ENCODE measurements at places on chromosomes 7 and 10.

- DNase-seq, result no peak
These were observed 75.3 kb upstream of the STEAP1 start for GRCh38 chr7:90078921-90079320.

GRCh38 chr7:85851571-85852193 is 664.8 kb upstream of the SEMA3D start:
- DNase-seq, result no peak

- no peak for DNase-seq
These were observed 61.4 kb downstream of the ST7 start for GRCh38 chr7:117014673-117015133.

- no peak for DNase-seq
These were observed 15.8 kb downstream of the MET start for GRCh38 chr7:116687801-116688201.

DNA sequence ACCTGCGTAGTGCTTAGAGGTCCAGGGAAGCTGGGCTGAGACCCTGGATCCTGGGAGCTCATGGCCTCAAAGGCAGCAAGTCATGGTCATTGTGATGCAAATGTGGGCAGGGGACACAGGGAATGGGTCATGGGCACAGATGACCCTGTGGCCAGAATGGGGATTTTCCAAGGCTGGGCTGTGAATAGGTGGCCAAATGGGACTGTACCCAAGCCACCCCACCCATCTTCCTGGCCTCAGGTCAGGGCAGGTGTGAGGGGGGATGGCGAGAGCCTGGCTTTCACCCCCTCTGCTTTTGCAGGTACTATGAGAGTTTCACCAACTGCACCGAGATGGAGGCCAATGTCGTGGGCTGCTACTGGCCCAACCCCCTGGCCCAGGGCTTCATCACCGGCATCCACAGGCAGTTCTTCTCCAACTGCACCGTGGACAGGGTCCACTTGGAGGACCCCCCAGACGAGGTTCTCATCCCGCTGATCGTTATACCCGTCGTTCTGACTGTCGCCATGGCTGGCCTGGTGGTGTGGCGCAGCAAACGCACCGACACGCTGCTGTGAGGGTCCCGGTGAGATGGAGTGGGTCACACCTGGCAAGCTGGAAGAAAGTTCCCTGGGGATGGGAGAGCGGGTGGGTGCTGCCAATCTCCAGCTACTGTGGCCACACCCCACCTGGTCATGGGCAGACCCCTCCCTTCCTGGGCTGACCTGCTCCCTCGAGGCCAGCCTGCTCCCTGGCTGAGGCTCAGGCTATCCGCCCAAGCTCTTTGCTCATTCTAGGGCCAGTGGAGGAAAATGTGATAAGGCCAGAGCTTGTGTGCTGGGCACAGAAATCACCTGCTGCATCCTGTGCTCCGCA is 25.5 kb downstream of the RAMP3 start:
- DNase-seq, result no peak

- DNase-seq, result no peak
These were observed 598.3 kb upstream of the GHITM start for GRCh38 chr10:83541046-83541445.

- DNase-seq, result no peak
These were observed 132.5 kb upstream of the EFCAB10 start for GRCh38 chr7:105713488-105714465.

- no peak for DNase-seq
These were observed 21.0 kb upstream of the ITGB1 start for GRCh38 chr10:32979041-32979440.

DNA sequence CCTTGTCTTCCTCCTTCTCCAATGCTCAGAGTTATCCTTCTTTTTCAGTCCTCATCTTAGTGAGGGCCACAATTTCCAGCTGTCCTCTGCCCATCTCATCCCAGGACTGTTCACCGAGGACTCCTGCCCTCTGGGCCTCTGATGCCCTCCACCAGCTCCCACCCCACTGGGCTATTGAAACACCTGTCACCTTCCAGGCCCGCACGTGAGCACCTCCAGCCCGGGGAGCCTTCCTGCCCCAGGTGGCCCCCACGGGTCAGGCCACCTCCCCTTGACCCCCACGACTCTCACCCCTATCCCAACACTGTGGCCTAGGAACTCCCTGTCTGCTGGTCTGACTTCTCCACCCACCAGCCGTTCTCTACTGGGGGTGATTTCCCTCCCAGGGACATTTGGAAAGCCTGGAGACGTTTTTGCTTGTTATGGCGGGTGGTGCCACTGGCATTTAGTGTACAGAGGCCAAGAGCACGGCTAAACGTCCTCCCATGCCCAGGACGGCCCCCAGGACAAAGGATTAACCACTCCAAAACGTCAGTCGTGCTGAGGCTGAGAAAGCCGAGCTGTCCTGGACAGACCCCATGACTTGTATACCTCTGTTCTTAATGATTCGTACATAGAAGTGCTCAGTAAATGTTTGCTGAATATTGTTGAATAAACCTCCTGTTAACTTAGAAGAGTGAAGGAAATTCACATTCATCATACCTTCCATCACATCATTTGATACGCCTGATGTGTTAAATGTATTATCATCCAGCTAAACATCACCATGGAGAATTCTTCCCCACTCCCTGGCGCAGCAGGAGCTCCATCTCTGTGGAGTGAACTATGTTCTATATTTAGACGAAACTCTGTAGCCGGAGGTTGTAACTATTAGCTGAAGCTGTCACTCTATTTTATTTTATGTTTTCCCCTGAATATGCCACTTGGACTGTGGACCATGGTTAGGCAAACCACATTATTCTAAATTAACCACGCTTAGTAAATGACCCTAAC is 270.1 kb upstream of the SHH start:
- no peak for DNase-seq

DNA sequence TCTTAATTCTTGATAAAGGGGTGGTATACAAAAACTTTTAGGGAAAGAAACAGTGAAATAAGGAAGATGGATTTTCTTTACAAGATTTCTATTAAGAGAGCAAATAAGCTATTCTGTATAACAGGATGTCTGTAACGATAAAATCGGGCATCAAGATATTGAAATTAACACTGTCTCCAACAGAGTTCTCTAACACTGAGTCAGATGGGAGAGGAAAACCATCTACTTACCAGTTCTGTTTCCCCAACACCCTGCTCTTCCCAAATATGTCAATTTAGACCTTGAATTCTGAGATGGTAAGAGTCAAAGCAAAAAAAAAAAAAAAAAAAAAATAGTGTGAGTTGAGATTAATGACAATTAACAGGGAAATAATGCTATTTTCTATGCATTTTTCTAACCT is 23.0 kb downstream of the SMURF1 start:
- no peak for DNase-seq
